ENCODE measurements at places on chromosomes 7 and 10.

GRCh38 chr7:94650147-94651051, 5.5 kb downstream of the SGCE start:
- H3K4me3 ChIP-seq: no peak overlapping the region
- no peaks in the 10 kb centered on the region for H3K27me3 ChIP-seq
- no peaks in the 10 kb centered on the region for H3K36me3 ChIP-seq
- H3K4me1 ChIP-seq: 0 out of 2 replicates have a peak, but pooled peaks cover 1% of the 10 kb centered on the region
- H3K27ac ChIP-seq: no peak overlapping the region
- DNase-seq: no peak

- H3K27ac ChIP-seq: no peak overlapping the region
- H3K27me3 ChIP-seq: no peaks in the 10 kb centered on the region
- no peaks in the 10 kb centered on the region for H3K4me1 ChIP-seq
- H3K4me3 ChIP-seq: no peak overlapping the region
Measured at GRCh38 chr10:24670964-24671670, 52.6 kb downstream of the ARHGAP21 start.

DNA sequence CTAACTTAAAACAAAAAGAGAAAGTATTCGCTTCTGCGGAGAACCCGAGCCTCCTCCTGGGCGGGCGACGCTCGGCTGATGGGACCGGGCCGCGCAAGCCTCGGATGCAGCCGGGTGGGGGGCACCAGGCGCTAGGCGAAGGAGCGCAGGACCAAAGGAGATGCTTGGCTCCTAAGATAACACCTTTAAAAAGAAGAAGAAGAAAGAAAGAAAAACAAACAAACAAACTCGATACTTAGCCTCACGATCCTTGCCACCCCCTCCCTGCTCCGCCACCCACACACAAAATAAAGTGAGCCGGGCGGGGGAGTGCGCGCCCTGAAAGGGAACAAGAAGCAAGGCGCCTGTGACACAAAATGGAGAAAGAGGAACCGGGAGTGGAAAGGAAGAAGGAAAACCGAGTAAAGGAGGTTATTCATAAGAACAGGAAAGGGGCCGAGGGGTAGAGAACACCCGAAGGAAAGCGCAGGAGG, 34.0 kb upstream of the EBLN1 start:
- no peaks in the 10 kb centered on the region for H3K4me1 ChIP-seq
- no peaks in the 10 kb centered on the region for H3K36me3 ChIP-seq
- peak overlapping the region; percentile 49 for H3K4me3 ChIP-seq
- H3K27me3 ChIP-seq: peaks cover 8% of the 10 kb centered on the region
- no peak for DNase-seq

DNA sequence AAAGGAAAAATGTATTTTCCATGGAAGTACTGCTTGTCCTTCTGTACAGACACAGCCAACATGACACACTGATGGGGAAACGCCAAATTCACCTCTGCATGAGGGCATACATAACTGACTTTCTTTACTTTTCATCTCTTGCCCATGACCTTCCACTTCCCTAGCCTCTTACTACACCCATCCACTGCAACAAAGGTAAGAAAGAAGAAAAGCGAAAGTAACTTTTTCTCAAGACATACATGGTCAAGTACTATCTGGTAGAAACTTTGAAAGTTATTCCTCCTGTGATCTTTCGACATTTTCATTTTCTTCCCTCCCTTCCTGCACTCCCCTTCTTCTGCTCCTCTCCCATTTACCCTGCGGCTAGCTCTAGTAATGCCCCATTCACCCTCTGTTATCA, 130.8 kb downstream of the USP6NL start:
- H3K27me3 ChIP-seq: no peaks in the 10 kb centered on the region
- H3K4me1 ChIP-seq: peaks cover 2% of the 10 kb centered on the region
- no peak for DNase-seq
- no peak overlapping the region for H3K27ac ChIP-seq
- H3K4me3 ChIP-seq: no peak overlapping the region

DNA sequence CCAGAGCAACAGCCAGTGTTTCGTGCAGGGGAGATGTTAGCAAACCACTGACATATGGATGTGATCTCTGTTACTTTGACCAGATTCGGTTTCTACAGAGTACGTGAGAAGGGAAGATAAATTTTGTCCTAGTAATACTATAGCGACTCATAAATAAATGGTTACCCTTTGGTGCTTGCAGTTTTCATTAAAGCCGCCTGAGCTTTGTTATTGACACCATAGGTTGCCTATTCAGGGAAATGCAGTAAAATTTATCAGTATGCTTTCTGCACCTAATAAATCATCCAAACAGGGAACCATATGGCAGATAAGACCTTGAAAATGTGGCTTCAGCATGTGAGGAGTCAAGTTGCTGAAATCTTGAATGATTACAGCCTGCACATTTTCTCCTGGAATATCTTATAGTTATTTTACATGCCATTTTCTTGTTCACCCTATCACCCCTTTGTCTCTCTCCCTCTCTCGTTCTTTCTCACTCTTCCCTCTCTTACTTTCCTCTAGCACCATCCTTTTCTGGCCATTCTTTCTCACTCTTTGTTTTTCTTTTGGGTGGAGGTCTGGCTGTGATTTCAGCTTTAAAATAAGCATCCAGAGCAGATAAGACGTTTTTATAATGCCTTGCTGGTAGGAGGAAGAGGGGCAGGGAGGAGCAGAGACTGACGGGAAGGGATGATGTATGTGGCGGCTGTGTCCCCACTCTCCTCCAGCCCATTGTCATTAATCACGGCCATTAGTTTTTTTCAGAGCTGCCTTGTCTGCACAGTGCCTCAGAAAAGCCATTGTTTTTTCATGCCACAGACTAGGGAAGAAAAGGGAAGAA, 182.5 kb downstream of the LRMDA start:
- no peaks in the 10 kb centered on the region for H3K4me1 ChIP-seq
- H3K27me3 ChIP-seq: peaks cover 10% of the 10 kb centered on the region
- H3K36me3 ChIP-seq: no peaks in the 10 kb centered on the region
- no peak for DNase-seq

GRCh38 chr10:121183236-121183635, 332.1 kb downstream of the WDR11 start:
- no peaks in the 10 kb centered on the region for H3K27me3 ChIP-seq
- H3K4me1 ChIP-seq: no peaks in the 10 kb centered on the region
- no peak overlapping the region for H3K4me3 ChIP-seq

GRCh38 chr7:157714166-157715070, 377.6 kb downstream of the DNAJB6 start:
- no peaks in the 10 kb centered on the region for H3K4me1 ChIP-seq
- no peak overlapping the region for H3K27ac ChIP-seq
- no peaks in the 10 kb centered on the region for H3K36me3 ChIP-seq
- no peak overlapping the region for H3K4me3 ChIP-seq
- H3K27me3 ChIP-seq: no peaks in the 10 kb centered on the region

GRCh38 chr10:84333864-84334451, 5.6 kb downstream of the CCSER2 start:
- peaks cover 10% of the 10 kb centered on the region for H3K4me1 ChIP-seq
- H3K27ac ChIP-seq: no peak overlapping the region
- no peak overlapping the region for H3K4me3 ChIP-seq
- no peaks in the 10 kb centered on the region for H3K27me3 ChIP-seq
- H3K36me3 ChIP-seq: no peaks in the 10 kb centered on the region
- DNase-seq: peak; percentile 55

- H3K27me3 ChIP-seq: peaks cover 4% of the 10 kb centered on the region
- no peak overlapping the region for H3K27ac ChIP-seq
- H3K36me3 ChIP-seq: no peaks in the 10 kb centered on the region
- no peak for DNase-seq
- no peak overlapping the region for H3K4me3 ChIP-seq
Measured at GRCh38 chr10:18155321-18155720, 15.1 kb downstream of the CACNB2 start.

DNA sequence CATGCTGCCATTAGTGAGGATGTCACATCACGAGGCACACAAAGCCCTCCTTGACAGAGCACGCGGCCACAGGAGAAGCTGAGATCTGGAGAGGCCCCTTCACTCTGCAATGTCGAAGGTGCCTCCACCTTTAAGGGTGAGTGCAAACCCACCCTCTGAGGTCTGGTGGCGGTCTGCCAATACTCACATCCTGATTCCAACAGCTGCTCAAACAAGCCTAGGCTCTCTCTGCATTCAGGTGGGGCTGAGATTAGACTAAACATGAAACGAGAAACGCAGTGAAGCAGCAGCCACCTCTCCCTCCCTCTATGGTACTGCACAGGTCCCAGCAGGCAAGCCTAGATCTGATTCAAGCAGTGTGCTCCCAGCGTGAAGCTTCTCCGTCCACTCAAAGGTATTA, 151.8 kb downstream of the TCERG1L start:
- no peaks in the 10 kb centered on the region for H3K36me3 ChIP-seq
- no peak overlapping the region for H3K4me3 ChIP-seq
- DNase-seq: no peak
- no peak overlapping the region for H3K27ac ChIP-seq
- no peaks in the 10 kb centered on the region for H3K27me3 ChIP-seq

- no peak overlapping the region for H3K4me3 ChIP-seq
- H3K27ac ChIP-seq: no peak overlapping the region
- H3K36me3 ChIP-seq: no peaks in the 10 kb centered on the region
- DNase-seq: no peak
- H3K27me3 ChIP-seq: no peaks in the 10 kb centered on the region
- H3K4me1 ChIP-seq: no peaks in the 10 kb centered on the region
Measured at GRCh38 chr7:158035343-158035742, 552.3 kb downstream of the PTPRN2 start.
